Activated T-helper 1 cell treated with Interleukin-2 at 50 U/mL for 16 hours (primary cell): ENCODE measurements at places on chromosomes 1 and 21.

- DNase-seq, result no peak
Observed at GRCh38 chr1:184865831-184866230, 108.5 kb downstream of the NIBAN1 start.

DNA sequence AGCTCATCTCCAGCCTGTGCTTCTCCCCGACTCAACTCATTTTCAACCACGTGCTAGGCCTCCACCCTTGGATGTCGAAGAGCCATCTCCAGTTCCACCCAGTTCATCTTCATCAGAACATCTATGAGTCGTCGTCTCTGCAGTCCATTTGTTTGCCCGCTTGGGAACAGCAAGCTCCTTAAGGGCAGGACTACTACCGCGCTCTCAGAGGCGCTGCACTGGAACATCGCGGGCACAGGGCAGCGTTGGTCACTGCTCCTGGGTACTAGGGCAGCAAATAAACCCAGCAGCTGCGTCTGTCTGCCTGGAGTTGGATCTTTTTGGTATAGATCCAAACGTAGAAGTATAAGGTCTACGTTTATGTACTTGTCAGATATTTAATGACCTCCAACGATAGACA, 478 bp upstream of the PRDM2 start:
- no peak for DNase-seq

GRCh38 chr1:77961392-77961791, 17.5 kb downstream of the FUBP1 start:
- DNase-seq, result no peak

DNA sequence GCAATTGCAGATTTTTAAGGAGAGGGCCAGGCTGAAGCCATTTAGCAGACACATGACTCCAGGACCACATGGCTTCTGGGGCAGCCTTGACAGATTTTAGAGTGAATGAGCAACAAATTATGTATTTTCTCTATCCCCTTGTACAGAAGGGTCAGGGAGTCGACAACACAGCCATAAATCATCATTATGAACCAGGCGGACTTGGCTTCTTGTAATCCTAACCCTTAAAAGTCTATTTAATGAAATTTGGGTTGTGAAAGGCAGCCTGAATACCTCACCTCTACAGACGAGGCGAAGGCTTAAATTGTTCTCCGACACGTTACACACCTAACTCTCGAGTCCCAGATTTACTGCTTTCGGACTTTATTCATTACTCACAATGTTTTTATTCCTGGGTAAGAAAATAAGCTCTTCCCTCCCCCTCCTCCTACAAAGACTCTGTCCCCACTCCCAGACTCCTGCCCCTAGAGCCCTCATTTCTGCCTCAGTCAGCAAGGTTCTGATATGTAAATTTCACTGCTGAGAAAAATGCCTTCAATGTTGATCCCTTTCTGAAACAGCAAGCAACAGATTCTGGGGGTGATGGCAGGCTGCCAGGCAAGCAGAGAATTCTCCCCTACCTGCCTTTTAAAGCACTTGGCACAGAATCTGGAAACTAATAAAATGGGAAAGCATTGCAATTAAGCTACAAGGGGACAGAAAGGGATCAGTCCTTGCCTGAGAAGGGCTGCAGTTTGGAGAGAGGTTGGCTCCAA, 51.6 kb downstream of the PLPP3 start:
- no peak for DNase-seq

DNA sequence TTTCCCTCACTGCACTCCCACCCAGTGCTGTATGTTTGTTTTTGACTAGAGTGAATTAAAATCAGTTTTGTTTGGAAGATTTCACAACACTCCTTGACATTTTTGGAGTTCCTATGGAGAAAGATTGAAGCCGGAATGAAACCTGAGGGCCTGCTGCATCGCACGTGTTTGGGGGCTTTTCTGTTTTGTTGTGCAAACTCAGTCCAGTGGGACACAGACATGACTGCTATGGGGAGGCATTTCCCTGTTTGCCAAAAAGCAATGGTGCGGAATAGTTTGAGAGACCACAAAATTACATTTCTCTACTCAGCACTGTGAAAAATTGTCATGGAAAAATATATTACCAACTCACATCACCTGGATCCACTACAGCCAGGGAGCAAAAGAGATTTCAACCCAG, 43.8 kb upstream of the KCNE2 start:
- no peak for DNase-seq

GRCh38 chr21:44065428-44065827, 41.8 kb upstream of the PWP2 start:
- peak; percentile 63 for DNase-seq

DNA sequence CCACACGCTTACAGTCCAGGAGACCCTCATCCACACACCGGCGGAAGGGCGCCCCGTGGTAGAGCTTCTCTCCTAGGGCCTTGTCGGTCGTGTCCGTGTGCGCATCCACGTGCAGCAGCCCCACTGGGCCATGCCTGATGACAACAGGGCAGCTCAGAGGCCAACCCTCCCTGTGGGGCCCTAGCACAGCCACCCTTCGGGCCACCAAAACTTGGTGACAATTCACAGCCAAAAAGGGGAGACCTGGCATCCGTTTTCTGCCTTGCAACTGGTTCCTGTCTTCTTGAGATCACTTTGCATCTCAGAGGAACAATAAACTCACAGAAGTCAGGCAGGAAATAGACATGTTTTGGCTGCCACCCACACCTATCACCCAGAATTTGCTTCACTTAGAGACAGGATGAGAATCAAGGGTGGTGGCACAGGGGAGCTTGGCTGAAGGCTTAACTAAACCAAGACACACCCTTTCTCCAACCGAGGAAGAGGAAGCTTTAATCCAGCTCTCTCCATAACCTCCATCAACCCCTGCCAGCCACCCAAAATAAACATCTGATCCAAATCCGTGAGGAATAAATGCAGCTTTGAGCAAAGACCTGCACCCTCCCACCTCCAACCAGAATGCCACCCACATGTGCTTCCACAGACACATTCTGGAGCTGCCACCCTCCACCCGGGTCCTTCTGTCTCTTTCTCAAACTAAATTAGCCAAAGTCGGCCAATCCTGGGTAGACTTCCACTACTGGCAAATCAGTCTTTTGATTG, 5.7 kb downstream of the AGMAT start:
- no peak for DNase-seq

DNA sequence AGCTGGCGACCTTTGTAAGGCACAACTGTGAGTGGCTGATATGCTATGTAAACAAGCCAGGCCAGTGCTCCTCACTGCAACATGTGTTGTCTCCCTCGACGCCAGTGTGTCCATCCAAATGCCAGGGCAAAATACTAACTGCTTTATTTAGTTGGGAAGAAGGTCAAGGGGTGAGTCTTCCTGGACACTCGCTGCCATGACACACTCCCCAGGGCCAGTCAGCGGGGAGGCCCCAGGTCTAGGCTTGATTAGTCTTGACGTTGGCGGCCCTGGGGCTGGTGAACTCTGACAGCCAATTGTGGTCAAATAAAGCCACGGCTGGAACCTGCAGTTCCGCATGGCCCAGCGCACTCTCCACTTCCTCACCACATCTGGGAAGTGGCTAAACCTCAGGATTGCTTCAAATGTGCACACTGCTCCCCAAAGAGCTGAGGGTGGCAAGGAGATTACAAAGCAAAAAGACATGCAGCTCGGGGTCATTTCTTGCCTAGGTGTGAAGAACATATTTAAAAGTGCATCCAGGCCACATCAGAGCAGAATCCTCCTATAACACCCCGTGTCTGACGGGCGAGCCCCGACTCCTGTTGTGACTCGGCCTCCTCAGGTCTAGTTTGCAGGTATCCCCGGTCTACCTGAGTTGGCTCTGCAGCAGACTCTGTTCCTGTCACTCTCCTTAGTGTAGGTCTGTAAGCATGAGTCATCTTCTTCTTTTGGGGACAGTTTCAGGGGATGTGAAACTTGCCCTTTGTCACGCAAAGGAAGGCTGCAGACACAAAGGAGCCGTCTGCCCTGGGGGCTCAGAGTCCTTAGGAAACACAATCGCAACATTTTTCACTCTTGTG, 183.5 kb downstream of the RUNX1 start:
- DNase-seq, result no peak

- DNase-seq, result no peak
Observed at GRCh38 chr21:33231526-33231925, 1.8 kb downstream of the IFNAR2 start.
